T-helper 17 cell (primary cell): ENCODE measurements at places on chromosomes 5 and 9.
A peak's percentile ranks its signal among the peaks of the same experiment; 100 is the strongest.

GRCh38 chr9:107833295-107833694, 343.7 kb upstream of the KLF4 start:
- DNase-seq = no peak

- DNase-seq = no peak
Measured at GRCh38 chr5:145847499-145848497, 12.7 kb upstream of the PRELID2 start.

- no peak for DNase-seq
Measured at GRCh38 chr9:32942755-32943460, 58.5 kb downstream of the APTX start.

DNA sequence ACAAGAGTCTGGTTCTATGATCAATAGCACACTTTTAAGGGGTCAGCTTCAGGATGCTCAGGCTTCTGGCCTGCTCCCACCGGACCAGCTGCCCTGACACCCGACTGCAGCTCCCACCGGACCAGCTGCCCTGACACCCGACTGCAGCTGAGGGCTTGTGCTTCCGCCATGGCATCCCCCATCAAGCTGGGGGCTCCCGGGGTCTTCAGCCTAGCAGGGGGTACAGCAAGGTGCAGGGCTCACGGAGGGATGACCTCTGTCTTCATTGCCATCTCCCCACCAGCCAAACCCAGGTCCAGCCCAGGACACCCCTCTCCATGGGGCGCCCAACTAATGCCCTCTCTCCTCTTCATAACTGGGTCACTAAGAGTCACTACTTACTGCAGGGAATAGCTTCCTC, 1.9 kb downstream of the FLT4 start:
- DNase-seq = no peak

DNA sequence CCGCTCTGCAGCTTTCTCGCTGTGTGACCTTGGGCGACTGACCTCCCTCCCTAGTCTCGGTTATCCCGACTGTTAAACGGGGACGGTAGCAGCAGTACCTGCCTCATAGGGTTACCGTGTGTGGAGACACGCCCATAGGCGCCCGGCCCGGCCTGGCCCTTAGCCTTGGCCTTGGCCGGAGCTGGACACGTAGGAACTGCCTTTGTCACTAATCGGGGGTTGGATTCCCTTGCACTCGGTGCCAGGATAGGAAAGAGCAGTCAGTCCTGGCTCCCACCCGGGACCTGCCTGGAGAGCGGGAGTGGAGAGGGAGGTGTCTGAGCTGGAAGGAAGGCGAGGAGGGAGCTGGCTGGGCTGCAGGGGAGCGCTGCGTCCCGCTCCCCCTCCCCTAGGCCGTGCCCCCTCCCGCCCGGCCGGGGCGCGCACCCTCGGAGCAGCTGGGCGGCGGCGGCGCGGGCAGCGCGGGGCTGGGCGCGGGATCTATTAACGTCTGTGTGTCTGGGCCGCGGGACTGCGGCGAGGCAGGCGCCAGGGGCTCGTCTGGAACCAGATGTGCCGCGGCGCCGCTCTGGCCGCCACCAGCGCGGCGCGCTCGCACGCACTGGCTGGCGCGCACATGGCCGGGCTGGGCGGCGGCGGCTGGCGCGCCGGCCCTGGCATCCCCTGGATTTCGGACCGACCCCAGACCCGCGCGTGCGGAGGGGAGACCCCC, 31.7 kb downstream of the PRRX2 start:
- DNase-seq = no peak

DNA sequence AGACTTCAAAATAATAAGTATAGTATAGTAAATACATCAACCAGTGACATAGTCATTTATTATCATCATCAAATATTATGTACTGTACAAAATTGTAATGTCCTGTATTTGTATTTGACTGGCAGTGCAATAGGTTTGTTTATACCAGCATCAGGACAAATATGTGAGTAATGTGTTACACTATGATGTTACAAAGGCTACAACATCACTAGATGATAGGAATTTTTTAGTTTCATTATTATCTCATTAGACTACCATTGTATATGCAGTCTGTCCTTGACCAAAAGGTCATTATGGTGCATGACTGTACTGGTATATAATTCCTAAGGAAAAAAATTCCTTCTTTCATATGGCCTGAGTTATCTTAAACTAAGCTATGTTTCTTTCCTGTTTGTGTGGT, 63.6 kb upstream of the VCAN start:
- no peak for DNase-seq

DNA sequence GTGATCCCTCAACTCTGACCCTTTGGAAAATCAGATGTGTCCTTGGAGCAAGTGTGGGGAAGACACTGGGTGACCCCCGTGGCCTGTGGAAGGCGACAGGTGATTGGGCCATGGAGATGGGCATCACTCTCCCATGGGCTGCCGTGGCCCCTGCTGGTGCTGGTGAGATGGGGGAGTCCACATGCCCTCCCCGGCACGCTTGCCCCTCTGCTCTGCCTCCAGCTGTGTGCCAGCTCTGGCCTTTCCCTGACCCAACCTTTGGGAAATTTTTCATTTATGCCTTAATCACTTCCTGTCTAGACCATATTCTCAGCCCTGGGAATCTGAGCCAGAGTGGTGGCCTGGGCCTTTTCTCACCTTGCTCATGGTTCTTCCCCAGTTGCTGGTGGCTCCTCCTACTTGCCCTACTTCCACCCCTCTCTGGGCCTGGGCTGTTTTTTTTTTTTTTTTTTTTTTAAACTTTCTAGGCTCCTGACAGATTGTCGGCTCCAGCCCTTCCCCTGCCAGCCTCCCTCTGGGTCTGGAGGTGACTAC, 56.6 kb downstream of the RGS3 start:
- peak; percentile 42 for DNase-seq

GRCh38 chr9:92534674-92535073, 1.1 kb downstream of the ECM2 start:
- no peak for DNase-seq

DNA sequence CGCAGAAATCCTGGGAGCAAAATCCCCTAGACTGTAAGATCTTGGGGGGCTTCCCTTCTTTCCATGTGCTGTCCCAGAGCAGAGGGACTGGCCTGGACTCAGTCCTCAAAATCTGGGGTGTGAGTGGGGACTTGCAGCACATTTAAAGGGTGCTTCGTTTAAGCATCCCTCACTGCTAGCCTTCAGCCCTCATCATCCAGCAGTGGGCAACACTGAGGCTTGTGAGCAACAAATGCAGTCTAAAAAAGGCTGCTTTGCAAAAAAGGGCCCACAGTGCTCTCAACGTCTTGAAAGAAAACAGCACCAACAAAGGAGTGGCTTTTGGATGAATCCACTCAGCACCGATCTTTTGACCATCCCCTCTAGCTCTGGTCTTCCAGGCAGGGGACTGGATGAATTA, 128.3 kb upstream of the TBC1D2 start:
- no peak for DNase-seq

- DNase-seq = no peak
Measured at GRCh38 chr5:98458726-98459125, 314.7 kb upstream of the RGMB start.

GRCh38 chr9:103014242-103014641, 19.1 kb downstream of the CYLC2 start:
- no peak for DNase-seq

DNA sequence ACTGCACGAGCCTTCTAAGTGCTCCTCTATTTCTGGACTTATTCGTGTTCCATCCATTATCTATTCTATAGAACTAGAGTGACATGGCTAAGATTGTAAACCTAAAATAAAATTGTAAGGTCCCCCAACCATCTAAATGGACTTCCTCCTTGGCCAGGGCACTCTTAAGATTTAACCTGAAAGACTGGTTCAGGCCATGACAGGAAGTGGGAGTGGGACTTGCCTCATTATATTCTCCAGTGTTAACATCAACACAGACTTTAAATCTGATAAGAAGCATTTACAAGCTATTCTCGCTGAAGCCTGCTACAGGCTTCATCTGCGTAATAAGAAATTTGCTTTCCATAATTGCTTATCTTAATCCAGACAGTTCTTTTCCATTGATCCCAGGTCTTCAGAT, 117.0 kb downstream of the SSBP2 start:
- DNase-seq = no peak

GRCh38 chr9:97615439-97616072, 17.6 kb downstream of the TSTD2 start:
- DNase-seq = no peak

DNA sequence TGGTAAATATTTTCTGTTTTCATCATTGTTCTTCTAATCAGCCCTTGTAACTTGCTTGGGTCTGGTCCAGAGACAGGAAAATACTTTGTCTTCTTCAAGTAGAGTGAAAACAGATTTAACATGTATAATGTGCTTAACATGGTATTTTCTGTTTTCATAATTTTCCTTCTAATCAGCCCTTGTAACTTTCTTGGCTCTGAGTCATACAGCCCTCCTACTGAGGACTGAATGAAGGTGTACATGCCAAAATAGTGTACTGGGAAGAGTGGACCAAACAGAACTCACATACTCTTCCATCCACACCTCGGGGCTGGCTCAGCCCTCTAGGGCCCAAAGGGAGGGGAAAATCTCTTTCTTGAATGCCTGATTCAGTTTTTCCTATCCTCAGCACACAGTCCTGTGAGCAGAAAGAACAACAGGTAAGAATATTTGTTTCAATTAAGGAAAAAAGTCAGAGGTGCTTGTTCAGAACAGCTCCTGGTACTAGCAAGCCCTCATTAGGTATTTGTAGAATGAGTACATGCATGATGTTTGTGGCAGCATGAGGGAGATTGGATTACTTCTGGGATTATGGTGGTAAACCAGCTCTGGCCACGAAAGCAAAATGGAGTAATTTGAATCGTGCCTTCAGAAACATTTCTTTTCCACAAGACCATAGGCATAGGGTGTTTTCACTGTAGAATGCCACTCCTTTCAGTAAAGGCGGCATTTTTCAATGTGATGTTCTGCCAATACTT, 24.2 kb upstream of the MACIR start:
- DNase-seq = no peak

DNA sequence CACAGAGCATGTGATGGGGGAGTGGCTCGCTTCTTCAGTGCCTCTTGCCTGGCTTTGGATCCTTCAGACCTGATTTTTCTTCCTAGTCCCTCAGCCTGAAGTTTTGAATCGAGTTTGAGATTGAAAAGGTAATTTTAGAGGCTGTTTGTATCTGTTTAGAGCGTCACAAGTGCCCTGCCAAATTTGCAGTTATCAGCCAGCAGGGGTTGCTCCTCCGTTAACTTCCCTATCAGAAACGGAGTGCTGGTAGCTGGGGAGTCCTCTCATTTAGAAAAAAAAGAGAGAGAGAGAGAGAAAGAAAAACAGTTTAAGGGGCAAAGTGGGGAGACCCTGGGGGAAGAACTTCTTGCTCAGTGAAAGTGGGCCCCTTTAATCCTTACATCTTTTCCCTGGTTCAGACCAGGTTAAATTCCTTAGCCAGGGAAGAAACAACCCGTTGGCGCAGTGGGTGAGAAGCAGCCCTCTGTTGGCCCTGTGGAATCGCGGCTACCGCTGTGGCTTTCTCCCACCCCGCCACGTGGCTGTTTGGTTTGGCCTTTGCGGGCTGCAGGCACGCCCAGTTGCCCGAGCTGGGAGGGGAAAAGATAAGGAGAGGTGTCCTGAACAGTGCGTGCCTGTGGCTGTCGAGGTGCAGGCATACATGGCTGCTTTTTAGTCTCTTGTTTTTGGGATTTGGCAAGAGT, 576.7 kb upstream of the ACO1 start:
- no peak for DNase-seq

DNA sequence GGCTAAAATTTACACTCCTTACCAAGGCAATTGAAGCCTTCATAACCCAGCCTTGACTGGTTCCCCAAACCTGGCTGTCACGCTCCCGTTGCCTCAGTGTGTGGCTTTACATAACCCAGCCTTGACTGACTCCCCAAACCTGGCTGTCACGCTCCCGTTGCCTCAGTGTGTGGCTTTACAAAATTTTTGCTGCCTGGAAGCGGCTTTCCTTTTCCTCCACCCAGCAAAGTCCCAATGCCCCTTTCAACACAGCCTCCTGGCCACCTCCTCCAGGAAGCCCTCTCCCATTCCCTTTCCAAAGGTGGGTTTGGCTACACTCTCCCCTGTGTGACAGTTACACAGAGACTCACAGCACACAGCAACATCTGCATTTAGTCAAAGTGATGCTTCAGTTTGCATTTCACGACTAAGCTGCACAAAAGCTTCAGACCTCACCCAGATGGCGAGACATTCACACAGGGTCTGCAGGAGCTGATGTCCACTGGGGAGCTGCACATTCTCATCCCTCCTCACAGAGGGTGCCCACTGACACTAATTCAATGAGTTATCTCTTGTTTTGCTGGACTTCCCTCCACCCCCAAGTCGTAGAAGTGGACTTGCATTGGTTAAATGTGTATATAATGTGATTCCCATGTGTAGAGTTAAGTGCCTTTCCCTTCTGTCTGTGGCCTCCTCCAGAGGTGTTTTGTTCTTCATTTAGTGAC, 156.6 kb upstream of the PHYKPL start:
- DNase-seq = no peak

DNA sequence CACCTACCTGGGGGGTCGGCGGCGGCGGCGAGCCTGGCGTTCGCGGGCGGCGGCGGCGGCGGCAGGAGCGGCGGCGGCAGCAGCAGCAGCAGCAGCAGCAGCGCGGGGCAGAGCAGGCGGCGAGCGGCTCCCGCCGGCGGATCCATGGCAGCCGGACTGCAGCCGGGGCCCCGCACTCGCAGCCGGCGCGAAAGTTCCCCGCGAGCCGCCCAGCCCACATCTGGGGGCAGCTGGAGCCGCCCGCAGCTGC, 153 bp downstream of the ADAMTS2 start:
- DNase-seq = no peak

DNA sequence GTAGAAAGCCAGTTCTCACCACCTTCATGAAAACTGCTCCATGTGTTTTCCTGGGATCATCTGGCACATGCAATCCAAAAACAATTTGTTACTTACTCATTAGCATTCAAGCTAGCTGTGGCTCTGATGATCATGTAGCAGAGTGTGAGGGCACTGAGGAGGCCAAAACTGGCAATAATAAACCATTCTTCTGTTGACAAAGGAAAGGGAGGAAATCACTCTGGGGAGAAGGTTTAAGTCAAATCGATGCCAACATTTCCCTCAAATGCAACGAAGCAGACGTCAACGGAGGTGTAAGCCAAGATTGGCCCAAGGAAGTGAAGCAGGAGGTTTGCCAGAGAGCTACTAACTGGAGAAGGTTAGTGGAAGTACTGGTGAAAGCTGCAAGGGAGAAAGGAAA, 55.7 kb upstream of the TBC1D9B start:
- DNase-seq = no peak

DNA sequence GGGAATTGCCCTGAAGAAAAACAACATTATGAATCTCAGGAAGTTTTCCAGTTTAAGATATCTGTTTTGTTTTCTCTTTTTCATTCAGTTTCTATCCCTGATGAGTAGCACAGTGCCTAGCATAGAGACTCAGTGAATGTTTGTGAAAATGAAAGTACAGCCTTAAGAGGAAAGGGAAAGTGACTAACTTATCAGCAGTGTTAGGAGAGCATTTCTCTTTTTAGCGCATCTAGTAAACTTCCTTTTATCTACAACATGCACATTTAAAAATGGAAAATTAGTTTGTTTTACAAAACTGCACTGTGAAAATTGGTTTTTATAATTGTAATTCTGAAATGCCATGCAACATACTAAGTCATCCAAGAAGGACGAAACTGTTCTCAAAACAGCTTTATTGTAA, 110.8 kb downstream of the SMARCA2 start:
- DNase-seq = no peak
